Activated T-helper 1 cell treated with Interleukin-2 at 50 U/mL for 16 hours (primary cell): ENCODE measurements at places on chromosomes 5 and 9.

GRCh38 chr9:17630531-17630949, 51.7 kb downstream of the SH3GL2 start:
- no peak for DNase-seq

DNA sequence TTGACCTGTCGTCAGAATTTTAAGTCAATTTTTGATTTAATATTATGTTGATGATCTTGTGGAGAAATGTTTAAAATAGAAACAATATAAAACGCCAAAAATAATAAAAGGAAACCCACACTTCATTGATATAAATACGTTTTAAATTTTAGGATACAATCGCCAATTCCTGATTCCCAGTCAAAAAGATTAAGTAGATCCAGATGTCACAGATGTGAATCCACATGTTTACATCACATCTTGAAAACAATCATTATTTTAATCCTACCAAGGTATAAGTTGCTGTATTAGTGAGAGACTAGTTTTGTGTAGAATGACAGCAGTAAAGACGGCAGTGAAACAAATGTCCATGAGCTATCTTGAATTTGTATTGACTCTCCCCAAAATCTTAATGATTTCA, 4.9 kb downstream of the TAS2R1 start:
- no peak for DNase-seq

DNA sequence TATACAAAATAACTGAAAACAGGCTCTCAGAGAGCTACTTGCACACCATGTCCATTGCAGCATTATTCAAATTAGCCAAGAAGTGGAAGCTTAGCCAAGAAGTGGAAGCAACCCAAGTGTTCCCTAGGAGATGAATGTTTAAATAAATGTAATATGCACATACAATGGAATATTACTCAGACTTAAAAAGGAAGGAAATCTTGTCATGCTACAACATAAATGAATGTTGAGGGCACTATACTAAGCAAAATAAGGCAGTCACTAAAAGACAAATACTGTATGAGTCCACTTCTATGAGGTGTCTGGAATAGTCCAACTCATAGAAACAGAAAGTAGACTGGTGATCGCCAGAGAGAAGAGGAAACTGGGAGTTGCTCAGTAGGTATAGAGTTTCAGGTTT, 438.1 kb downstream of the MAT2B start:
- no peak for DNase-seq

DNA sequence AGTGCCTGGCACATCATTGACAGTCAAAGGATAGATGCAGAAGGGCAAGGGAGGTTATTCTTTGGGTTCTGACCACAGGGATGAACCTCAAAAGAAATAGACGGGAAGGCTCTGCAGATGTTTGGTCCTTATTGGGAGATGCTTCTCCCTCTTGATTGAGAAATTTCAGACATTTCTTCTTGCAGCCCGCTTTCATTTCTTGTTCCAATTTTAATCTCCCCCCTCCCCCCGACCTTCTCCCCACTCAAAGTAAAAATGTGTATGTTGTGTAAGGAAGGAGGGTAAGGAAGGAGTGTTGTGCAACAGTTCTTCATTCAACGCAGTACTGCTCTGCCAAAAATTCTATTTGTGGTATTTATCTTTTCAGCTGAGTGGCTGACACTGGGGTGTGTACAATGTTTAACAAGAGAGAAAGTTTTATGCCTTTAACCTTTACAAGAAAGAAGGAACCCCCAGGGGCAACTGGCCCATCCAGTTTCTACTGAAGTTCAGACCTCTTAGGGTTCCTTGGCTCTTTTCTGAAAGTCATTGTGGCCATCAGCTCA, 46.3 kb upstream of the TNFSF15 start:
- DNase-seq = no peak

DNA sequence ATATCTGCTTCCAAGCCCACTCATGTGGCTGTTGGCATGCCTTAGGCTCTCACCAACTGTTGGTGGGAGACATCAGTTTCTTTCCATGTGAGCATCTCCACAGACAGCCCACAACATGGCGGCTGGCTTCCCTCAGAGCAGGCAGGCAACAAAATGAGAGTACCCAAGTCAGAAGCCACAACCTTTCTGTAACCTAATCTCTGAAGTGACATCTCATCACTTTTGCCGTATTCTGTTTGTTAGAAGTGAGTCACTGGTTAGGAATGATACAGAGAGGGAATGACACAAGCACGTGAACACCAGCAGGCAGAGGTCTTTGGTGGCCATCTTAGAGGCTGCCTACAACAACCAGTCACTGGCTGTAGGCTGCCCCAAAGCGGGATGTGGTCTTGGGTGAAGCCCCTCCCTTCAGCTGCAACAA, 88.6 kb upstream of the RASGRF2 start:
- DNase-seq = no peak

DNA sequence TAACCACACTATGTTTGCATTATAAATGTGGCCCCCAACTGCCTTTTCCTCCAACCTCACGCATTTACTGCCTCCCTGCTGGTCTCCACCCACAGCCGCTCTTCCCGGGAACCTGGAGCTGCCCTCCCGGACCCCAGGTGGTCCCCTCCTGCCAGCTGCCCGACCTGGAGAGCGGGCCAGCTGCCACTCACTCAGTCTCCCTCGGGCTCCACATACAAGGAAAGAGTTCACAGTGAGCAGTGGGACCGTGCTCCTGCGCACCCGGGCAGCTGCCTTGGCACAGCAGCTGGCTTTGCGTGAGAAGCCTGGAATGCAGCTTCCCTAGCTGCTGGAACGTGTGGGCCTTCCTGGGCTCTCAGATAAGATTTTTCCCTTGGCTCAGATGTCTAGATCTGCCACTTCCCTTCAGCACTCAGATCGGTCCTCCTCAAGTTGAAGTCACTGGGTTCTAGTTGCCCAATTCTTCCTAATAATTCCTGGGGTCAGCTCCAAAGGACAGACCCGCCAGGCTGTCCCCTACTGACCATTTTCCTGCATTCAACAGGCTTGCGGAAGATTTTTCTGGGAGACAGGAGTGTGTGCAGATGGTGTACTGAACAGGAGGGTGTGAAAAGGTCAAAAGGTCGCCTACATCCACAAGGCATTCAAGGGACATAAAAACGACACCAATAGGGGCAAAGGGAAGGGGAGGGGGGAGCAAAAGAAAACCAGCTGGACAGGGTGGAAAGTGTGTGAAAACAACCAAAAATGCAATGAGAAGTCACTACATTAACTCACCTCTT, 69.1 kb downstream of the MYO10 start:
- no peak for DNase-seq

- no peak for DNase-seq
Observed at GRCh38 chr5:54753034-54753433, 232.4 kb downstream of the ESM1 start.

GRCh38 chr5:40306869-40307487, 372.7 kb upstream of the PTGER4 start:
- DNase-seq = no peak

DNA sequence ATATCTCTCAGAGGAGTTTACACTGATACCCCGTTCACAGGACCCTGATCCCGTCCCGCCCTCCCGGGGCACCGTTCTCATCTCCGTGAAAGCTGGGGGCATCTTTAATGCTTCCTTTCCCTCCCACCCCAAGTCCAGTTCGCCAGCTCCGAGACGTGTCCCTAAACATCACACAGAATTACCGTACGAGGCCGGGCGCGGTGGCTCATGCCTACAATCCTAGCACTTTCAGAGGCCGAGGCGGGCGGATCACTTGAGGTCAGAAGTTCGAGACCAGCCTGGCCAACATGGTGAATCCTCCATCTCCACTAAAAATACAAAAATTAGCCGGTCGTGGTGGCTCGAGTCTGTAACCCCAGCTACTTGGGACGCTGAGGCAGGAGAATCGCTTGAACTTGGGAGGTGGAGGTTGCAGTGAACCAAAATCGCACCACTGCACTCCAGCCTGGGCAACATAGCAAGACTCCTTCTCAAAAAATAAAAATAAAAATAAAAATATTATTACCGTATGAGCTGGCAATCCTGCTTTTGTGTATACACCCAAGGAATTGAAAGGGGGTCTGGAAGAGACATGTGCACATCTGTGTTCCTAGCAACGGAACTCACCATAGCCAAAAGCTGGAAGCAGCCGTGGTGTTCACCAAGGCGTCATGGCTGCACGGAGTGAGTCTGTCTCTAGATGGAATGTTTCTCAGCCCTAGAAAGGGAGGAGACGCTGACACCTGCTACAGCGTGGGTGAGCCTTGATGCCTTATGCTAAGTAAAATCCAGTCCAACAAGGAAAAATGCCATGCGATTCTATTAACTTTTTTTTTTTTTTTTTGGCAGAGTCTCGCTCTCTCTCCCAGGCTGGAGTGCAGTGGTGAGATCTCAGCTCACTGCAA, 1.2 kb upstream of the ABO start:
- DNase-seq = no peak

DNA sequence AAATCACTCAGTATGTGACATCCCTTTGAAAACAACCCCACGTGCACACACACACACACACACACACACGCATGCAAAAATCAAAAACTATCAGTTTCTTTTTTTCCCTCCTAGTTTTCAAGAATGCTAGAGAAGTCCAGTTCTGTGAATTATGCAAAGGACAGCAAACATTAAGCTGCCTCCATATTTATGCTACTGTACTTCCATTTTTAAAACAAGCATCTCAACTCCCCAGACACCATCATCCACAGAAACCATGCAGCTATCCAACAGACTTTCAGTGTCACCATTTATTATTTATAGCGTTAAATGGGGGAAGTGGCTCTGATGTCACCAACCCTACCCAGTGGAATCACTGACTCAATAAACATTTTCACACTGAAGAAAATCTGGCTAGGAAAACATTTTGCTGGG, 1.6 kb downstream of the FBXW11 start:
- DNase-seq = no peak

DNA sequence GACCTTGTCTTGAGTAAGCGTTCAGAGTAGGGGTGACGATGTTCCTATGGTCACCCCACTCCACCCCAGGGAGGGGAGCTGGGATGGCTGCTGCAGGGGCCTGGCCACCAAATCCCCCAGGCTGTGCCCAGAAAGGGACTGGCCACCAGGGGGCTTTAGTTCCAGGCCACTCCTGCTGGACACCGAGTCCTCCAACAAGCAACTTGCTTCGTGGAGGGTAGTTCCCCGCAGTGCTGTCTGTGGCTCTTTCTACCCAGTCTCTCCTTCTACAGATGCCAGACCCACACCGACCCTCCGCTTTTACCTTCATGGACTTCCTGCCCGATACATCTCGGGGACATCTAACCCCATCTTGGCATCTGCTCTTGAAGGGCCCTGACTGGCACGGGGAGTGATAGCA, 35.7 kb upstream of the GABRP start:
- no peak for DNase-seq

GRCh38 chr5:119357808-119358529, 2.1 kb downstream of the TNFAIP8 start:
- DNase-seq = no peak

- no peak for DNase-seq
Observed at GRCh38 chr9:85114799-85115198, 445.3 kb downstream of the NTRK2 start.

- DNase-seq = no peak
Observed at GRCh38 chr5:163571744-163572143, 66.3 kb downstream of the MAT2B start.

- DNase-seq = no peak
Observed at GRCh38 chr9:106107716-106108115, 413.4 kb downstream of the TMEM38B start.

DNA sequence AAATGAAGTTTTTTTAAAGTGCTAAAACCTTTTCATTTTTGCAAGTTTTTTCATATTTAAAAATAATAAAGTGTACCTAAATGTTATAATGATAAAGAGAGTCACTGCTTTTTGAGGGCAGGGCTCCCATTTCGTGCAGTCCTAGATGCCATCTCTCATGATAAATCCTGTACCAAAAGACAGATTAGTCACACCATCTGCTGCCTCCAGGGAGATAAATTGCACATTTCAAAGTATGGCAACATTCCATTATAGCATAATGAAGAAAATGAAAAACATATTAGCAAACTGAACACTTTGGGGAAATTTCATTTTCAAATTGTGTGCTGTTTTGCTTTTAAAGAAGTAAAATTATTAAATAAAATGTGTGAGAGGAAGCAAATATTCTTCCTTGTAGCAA, 257.2 kb downstream of the KIAA0825 start:
- no peak for DNase-seq

DNA sequence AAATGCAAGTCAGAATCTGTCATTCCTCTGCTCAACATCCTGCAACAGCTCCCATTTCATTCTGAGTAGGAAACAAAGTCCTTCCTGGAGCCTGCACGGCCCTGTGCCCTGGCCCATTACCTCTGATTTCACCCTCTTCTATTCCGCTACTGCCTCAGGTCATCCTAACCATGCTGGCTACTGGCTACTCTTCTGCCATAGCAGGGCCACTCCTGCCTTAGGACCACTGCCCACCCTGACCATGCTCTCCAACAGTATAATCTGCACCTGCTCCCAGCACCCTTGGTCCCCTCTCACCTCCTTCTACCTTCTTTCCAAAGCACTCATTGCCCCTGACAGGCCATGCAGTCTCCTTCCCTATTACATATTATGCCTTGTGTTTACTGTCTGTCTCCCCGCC, 8.2 kb downstream of the DPH7 start:
- DNase-seq = no peak

GRCh38 chr9:14056316-14056861, 257.6 kb downstream of the NFIB start:
- DNase-seq = no peak

DNA sequence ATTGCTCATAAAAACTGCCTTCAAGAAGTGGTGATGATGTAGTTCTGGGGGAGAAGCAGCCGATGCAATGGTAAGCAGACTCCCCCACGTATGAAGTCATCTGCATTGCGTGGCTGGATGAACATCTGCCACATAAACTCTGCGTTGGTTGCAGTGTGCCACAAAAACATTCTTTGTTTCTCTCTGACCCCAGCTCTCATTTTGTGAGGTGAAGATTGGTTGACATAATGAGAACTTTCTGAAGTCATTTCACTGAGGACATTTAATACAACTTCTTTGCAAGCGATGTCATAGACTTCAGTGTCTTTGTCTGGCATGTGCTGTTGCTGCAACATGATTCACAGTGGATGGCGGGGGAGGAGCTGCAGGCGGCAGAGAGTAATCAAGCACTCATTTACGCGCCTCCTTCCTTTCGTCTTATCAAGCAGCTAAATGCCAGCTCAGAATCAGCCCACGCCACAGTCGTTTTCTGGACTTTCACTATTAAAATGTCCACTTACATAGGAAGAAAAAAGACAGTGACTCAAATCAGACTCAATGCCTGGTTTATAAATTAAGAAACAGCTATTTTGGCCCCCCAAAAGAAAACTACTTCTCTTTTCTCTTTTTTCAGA, 91.5 kb upstream of the NFIL3 start:
- no peak for DNase-seq
